Stimulated activated CD8-positive, alpha-beta memory T cell treated with anti-CD3 and anti-CD28 coated beads, Interleukin-7, amount 100 ng/mL, for 4 hours (primary cell): ENCODE measurements at places on chromosomes 4 and X.

DNA sequence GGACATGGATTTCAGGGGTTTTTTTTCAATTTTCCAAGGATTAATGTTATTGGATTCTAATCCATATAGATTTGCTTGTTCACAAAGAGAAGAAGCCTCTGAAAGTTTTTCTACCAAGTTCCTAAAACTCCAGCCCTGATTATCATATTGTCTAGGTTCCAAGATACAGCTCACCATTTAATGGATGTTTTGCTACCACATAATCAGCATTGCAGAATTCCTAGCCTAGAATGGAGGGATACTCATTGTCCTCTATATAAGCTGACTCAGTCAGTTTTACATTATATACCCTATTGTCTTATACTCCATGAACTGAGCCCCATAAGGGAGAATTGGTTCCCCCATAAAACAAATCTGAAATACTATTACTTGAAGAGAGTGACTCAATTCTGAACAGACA lies 664.7 kb upstream of the FAM241A start:
- DNase-seq: no peak

DNA sequence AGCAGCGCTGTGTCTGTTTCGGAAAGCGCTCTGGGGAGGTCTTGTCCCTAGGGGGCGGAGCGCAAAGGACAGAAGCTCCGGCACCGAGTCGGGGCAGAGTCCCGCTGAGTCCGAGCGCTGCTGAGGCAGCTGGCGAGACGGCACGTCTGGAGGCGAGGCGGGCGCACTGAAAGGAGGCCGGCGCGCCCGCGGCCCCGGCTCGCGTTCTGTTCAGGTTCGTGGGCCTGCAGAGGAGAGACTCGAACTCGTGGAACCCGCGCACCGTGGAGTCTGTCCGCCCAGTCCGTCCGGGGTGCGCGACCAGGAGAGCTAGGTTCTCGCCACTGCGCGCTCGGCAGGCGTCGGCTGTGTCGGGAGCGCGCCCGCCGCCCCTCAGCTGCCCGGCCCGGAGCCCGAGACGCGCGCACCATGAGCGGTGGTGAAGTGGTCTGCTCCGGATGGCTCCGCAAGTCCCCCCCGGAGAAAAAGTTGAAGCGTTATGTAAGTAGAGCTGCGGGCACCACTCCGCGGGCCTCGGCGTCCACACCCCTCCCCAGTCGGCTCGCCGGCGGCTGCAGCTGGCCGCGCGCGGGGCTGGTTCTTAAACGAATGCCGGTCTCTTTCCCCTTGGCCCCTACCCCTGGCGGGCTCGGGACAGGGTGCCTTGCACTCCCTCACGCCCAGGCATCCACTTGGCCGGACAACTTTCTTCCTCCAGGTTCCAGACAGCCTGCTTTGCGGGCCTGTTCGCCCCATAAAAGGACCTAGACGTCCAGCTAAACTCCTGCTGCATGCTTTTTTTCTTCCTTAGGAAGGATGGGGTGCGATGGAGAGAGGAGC lies at the start of gene GAB1:
GAB1 (plus strand) TSS at position 96 of the 819 bp plus-strand sequence; CDS start at position 409, 313 bp downstream.
- DNase-seq: peak; percentile 15

DNA sequence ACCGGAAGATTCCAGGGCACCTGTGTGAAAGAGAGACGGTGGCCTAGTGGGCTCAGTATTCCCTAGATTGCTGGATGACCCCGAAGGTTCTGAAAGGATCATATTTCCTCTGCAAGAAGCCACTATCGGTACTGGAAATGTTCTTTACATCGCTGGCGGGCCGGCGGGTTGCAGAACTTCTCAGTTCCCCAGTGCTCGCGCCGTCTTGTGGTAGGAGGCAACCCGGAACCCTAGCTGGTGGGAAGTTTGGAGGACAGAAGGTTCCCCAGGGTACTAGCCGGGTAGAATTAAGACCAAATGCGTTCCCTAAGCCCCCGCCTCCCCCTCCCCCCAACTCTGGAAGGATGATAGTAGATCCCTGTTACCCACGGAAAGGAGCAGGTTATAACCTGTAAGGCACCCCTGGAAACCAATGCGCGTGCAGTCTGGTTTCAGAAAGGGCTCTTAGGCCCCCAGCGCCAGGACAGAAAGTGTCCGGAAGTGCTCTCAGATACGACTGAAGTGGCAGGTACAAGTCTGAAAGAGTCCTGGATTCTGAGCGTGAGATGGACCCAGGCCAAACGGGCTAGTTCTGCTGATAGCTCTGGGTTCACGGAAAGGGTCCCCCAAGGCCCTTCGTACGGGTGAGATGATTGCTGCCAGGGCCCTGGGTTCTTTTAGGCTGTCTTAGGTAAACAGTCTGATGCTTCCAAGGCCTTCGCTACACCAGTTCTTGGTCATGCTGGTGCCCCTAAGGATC lies 61.7 kb upstream of the DCAF8L1 start:
- DNase-seq: no peak

DNA sequence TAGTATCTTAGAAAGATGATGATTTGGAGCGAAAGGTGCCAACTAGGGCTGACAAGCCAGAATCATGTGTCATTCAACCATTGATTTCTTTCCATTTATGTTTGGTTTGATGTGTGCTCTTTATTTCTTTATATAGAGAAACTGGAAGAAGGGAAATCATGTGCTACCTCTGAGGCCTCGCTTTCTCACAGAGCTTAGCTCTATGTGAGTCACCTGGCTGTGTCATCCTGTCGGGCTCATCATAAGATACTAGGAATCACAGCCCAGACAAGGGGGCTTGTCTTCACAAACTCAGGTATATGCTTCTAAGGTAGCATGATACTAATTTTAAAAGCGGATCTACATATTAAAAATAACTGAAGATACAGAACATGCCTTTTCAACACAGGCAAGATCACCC lies 81.7 kb upstream of the GPM6B start:
- DNase-seq: no peak

DNA sequence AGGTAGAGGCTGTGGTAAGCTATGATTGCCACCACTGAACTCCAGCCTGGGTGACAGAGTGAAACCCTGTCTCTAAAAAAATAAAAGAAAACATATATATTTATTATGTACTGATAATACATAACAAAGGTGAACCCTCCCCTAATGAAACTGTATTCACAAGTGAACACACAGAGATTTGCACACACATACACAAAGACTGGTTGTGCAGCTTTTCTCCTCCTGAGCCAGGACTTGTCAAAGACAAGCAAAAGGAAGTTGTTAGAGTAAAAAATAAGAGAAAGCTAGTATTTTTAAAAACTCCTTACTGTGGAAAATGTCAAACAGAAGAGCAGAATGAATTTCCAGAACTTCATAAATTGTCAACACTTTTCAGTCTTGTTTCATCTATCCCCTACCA lies 1.5 kb upstream of the GRSF1 start:
- no peak for DNase-seq

DNA sequence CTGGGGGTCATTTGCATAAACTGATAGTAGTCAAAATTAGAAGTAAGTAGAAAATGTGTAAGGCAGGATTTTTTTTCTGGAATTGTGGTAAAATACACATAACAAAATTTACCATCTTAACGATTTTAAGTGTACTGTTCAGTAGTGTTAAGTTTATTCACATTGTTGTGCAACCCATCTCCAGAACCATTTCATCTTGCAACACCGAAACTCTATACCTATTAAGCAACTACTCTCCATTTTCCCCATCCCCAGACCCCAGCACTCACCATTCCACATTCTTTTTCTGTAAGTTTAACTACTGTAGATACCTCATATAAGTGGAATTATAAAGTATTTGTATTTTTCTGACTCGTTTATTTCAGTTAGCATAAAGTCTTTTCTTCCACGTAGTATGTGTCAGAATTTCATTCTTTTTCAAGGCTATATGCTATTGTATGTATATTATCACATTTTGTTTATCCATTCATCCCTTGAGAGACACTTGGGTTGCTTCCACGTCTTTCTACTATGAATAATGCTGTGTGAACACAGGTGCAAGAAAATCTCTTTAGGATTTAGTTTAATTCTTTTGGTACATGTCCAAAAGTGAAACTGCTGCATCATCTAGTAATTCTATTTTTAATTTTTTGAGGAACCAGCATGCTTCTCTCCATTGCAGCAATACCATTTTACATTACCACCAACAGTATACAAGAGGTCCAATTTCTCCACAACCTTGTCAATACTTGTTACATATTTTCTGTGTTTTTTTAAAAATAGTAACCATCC lies 39.1 kb upstream of the NSUN7 start:
- no peak for DNase-seq

DNA sequence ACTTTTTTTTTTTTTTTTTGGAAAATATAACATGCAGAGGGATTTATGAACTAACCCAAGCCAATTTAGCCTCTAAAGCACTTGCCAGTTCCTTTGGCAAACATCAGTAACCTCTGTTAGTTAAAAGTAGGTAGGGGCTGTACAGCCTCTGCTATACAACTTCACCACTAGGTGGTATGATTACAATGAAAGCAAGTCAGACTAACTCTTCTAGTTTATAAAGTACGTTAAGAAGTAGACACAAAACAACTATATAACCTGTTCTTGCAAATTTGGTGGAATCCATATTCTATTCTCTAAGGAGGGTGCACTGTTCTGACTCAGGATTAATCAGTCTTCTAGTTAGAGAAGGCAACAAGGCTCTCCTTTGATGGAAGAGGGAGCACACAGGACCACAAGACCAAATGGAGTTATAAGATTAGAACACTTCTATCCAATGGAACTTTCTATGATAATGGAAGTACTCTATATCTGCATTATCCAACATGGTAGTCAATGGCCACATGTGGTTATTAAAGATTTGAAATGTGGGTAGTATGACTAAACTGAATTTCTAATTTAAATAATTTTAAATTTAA lies 12.8 kb downstream of the AIMP1 start:
- DNase-seq: no peak

GRCh38 chrX:106950381-106950780 lies 30.2 kb downstream of the CLDN2 start:
- DNase-seq: no peak

DNA sequence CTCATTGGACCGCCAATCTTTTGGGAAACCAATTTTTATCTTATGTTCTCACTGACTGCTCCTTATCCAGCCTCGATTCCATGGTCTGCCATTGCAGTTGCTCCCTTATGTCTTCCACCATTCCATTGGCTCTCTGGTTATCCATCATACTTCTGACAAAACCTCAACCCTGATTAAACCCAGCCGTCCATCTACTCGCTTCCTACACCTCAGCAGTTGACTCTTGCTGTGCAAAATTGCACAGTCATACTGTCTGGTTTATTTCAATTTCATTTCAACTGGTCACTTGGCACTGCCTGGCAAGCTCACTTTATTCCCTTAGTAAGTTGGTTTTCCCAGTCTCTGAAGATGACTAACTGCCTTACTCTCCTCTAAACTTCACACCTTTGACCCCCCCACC lies 26.2 kb downstream of the ARL9 start:
- no peak for DNase-seq

GRCh38 chr4:22454955-22455354 lies 60.9 kb downstream of the ADGRA3 start:
- no peak for DNase-seq

- no peak for DNase-seq
These were observed 153.3 kb downstream of the BCOR start for GRCh38 chrX:39944416-39944815.

GRCh38 chr4:7853271-7853670 lies 86.4 kb downstream of the AFAP1 start:
- DNase-seq: no peak

GRCh38 chrX:65581661-65582339 lies 47.2 kb upstream of the LAS1L start:
- DNase-seq: peak; percentile 23

DNA sequence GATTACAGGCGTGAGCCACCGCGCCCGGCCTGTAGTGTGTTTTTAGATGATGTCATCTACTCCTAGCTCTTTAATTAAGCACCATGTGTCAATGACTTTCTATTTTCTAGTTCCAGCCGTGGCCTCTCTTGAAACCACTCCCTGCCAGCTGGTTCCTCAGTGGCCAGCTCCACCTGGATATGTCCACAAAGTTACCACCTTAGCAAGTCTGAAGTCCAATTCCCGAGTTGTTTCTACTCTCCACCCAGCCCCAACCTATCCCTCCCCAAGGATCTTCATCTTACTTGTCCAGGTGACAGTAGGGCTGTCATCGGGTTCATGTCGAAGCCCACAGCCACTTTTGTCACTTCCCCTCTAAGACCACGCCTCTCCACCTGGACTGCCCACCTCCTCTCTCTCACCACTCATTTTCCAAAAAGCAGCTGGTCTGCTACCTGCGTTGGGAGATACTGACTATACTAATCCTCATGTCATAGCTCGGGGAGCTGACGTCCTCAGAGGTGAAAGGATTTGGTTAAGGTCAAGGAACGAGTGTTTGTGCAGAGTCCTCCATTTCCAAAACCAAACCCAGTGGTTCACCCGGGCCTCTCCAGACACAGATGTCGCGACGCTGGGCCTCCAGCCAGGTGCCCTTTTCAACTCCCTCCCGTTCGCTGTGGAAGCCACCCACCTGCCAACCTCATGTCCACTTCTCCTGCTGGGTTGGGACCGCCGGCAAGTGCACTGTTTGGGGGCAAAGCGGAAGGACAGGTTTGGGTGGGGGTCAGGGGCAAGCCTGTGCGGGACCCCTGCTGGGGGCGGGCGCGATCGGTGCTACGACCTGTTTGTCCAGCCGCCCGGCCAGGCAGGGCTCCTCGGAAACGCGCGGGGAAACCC lies 704 bp downstream of the FAM3A start:
- no peak for DNase-seq

DNA sequence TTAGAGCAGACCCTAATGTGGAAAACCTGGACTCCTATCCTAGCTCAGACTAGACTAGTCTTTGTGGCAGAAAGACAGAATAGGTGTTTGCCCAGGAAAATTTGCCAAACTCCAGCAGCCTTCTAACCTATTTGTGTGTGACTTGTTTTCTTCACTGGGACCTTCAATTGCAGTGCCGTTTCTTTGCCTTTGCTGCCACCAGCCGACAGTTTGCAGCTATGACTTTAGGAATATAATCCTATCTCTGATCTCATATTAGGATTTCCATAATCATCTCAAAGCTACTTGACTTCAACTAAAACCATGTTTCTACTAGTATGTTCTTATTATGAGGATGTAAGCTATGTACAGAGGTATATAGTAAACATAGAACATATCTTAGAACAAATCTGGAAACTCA lies 60.2 kb upstream of the PGAM4 start:
- DNase-seq: no peak

- no peak for DNase-seq
These were observed 122.1 kb downstream of the FRAS1 start for GRCh38 chr4:78179196-78179595.

- no peak for DNase-seq
These were observed 295.9 kb upstream of the NRK start for GRCh38 chrX:105526431-105526830.

DNA sequence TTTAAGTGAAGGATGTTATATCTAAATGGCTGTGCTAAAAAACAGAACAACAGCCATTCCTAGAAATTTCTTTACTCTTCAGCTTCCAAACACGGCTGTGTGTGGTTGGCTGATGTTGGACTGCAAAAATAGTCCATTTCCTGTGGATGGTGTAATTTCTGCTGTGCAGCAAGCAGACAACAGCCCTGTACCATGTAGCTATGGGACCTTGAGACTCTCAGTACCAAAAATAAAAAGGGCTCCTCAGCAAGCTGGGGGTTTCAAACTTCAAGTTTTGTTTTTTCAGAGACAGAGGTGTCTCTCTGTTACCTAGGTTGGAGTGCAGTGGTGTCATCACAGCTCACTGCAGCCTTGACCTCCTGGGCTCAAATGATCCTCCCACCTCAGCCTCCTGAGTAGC lies 18.1 kb downstream of the CD40LG start:
- no peak for DNase-seq
